ENCODE measurements at places on chromosomes 2 and 18.

- DNase-seq, result no peak
Observed at GRCh38 chr2:220181165-220181564, 553.7 kb downstream of the SLC4A3 start.

DNA sequence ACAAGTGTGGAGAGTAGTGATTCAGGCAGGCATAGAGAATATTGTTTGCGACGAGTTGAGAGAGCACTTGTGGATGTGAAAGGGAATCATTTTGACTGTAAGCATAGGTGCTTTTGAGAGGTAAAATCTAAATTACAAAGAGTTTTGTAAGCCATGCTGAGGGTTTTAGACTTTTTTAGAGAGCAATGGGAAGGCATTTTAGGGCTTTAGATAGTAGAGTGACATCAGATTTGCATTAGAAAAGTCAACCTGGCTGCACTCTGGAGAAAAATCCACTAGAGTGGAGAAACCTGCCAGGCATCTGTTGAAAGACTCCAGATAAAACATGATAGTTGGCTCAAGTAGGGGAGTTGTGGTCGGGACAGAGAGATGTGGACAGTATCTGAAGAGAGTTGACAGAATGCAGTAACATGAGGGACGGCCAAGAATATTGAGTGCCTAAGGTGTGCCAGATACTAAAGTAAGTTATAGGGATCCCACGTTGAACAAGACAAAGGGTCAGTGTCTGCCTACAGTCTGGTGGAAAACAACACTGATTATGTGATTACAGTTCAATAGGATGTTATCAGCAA lies 91.7 kb upstream of the MYO3B start:
- DNase-seq, result no peak

DNA sequence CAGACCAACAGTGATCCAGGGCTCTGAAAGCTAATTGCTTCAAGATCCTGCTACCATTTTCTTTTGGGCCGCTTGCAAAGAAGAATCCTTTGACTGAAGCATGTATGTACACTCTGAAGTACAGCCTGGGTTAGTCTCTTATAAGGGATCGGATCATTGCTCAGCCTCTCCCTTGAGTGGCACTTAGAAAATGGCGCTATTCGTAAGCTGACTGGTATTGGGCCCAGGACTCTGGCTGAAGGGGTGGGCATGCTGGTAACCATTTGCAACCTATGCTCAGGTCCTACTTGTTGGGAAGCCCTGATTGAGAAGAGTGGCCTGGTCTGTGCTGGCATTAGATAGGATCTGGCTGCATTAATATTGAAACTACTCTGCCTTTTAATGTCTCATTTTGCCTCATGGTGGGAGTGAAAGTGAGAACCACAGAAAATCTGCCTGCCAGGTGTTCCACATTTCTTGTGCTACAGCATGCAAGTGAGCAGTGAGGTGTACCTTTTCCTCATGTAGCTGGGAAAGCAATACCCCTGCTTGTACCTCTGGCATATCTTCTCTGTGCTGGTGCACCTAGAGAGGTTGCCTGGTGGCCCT lies 661 bp upstream of the MGAT5 start:
- DNase-seq, result no peak

- DNase-seq, result no peak
Observed at GRCh38 chr2:204108781-204109295, 172.3 kb downstream of the ICOS start.

- DNase-seq, result no peak
Observed at GRCh38 chr2:182883451-182883850, 17.0 kb upstream of the FRZB start.

- DNase-seq, result no peak
Observed at GRCh38 chr2:42045848-42046748, 1.7 kb upstream of the PKDCC start.

DNA sequence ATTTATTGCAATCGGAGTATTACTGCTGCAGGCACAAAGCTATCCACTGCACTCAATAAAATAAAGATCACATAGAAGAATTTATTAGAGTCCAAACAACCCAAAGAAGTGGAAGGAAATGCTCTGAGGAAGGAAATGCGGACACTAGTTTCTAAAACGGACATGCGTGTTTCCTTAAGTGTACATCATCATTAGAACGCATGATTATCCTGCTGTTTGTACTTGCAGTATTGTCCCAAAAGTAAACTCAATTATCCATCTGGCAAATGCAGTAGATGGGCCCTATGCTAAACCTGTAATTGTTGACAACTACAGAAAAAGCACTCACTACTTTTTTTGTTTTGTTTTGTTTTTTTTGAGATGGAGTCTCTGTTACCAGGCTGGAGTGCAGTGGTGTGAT lies 53.6 kb downstream of the PDK1 start:
- no peak for DNase-seq

DNA sequence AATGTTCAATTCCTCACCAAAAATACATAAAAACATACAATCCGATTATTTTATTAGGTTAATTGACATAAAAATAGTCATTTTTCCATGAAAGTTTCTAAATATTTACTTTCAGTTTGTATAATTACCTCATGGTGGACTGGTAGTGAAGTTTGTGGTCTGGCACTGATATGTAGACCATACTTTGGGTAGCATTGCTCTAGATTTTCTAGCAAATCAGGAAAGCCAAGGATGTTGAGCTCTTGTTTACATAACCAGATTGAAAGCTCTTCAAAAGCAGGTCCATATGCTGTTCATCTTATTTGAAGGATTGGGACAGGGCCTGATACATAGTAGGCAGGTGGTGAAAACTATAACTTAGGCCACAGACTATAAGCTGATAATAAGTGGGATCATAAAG lies 61.8 kb downstream of the COMMD1 start:
- DNase-seq, result no peak

- DNase-seq, result no peak
Observed at GRCh38 chr2:23620841-23621341, 235.9 kb downstream of the KLHL29 start.

DNA sequence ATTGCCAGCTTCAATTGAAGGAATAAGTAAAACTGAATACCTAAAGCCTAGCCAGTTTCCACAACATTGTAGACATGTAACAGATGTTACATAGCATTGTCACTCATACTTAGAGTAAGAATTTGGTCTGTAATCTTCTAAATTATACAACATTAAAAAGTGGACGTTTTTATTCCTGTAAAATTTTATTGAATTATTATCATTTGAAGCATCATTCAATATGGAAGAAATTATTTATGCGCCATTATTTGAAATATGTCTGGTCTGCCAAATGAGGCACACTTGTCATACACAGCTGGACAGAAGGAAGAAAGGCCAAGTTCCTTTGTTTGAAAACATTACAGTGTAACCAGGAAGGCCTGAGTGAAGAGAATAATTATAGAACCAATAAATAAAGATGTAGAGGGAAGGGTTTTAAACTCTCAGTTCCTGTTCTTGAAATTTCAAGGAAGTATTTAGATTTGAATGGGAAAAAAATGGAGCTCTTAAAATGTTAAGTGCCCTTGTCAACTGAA lies 575.5 kb downstream of the LRRTM4 start:
- DNase-seq, result no peak

GRCh38 chr2:3462493-3463104 lies 56.7 kb downstream of the ADI1 start:
- DNase-seq, result no peak

- no peak for DNase-seq
Observed at GRCh38 chr2:239292531-239292930, 108.3 kb downstream of the HDAC4 start.

DNA sequence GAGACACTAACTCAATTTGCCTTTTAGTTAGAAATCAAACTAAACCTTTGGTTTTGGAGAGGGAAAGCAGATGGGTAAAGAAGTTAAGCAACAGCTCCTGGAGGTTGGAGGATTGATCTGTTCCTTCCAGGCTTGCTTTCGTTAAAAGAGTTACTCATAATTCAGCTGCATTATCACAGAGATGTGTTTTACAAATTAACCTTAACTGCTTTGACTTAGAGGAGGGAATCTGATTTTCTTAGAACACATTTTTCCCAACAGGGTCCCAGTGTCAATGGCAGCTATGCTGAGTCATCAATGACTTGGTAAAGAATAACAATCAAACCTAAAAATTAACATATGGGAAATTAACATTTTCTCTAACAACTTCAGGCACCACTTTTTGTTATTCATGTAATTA lies 113.4 kb downstream of the COPS8 start:
- no peak for DNase-seq

- no peak for DNase-seq
Observed at GRCh38 chr2:102335871-102336366, 19.7 kb upstream of the IL18R1 start.

DNA sequence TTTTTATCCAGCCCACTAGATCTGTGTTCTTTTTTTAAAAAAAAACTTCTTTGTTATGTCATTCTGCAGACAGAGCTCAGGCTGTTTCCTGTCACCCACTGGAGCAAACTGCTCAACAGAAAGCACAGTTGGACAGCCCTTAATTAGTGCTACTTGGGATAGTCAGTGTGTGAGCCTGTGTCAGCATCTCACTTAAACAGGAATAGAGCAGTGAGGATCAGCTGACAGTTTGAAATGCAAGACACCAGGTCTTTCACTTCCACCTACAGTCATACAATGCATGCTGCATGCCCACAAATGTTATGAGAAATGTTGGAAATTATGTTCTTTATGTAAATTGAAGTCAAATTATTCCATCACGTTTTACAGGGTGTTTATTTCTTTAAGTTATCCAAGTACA lies 174.9 kb downstream of the NR4A2 start:
- DNase-seq, result no peak

DNA sequence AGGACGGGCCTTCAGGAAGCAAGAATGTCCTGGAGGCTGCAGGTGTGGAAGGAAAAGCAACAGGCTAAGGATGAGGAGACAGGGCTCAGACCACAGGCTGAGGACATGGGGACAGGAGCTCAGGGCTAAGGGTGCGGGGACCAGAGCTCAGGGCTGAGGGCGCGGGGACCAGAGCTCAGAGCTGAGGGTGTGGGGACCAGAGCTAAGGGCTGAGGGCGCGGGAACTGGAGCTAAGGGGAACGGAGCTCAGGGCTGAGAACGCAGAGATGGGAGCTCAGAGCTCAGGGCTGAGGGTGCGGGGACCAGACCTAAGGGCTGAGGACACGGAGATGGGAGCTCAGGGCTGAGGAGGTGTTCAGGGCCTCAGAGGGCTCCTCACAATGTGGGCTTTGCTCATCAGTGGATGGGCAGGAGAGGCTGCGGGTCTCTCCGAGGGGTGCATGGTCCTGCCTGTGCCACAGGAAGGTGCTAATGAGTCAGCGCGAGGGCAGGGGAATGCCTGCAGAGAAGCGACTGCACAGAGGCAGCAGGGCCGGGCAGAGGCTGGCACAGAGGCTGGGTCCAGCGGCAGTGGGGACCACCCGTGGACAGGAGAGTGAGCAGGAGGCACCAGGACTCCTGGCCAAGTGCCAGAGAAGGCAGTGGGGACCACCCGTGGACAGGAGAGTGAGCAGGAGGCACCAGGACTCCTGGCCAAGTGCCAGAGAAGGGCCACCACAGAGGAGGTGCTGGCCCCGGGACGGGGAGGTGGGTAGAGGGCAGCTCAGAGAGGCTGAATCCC lies 271.7 kb downstream of the TWIST2 start:
- DNase-seq, result no peak

DNA sequence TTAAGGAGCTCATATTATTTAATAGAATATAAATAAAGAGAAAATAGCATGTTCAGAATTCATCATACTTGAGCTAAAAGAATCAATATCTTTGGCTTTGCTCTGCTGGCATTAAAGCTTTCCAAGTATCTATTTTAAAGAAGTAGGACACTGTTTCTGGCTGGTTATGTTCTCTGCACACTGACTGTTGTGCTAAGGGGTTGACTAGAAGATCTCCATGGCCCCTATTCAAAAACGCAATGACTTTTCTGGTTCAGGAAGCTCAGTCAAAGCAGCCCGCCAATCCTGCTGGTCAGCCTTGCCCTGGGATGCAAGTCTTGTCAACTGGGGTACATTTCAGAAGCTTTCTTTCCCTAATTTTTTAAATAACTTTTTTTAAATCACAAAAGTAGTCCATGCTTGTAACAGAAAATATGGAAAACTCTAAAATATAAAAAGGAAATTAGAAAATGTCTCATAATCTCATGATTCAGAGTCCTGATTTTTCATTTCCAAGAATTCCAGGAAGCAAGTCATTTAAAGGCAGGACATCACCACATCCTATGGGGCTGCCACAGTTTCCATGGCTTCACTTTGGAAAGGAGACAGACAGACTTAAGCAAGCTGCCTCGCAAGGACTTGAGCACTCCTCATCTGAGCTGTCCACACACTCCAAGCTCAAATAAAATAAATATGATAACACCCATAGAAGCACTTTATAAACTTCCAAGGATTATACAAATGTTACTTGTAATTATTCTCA lies 195.1 kb downstream of the TXNL1 start:
- no peak for DNase-seq

- no peak for DNase-seq
Observed at GRCh38 chr2:109185338-109185737, 56.3 kb downstream of the SH3RF3 start.

- DNase-seq, result no peak
Observed at GRCh38 chr2:225171350-225171749, 129.1 kb upstream of the DOCK10 start.

DNA sequence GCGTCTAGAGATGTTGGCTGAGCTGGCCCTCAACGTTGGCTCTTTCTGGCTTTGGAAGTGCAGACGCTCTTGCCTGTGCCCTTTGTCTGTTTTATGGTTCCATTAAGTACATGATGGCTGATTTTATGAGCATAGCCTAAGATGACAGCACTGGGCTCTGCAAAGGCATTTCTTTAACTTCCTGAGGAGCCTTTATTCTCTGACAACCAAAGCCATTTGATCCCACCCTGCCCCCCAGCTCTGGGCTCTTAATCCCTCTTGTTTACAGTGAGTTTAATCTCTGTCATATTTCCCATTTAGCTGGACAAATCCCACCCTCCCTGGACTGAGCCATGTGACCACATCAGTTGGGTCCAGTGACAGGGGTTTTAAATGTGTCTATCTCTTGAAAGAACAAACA lies 195.9 kb downstream of the ACKR3 start:
- DNase-seq, result no peak

DNA sequence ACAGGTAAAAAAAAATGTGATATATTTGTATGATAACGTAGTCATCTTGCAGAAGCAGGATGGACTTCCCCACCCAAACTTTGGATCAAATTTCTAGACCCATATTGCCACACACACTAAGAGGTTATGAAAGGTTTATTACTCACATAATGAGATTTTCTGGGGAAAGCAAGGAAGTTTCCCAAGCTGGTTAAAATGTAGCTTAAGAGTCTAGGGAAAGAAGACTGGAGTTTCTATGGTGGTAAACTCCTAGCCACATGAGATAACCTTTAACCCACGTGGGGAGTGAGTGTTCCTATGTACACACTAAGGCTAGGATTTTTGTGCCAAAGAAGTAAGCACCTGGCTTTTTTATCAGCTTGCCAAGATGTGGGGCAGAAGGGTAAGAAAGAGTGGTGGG lies 335.7 kb upstream of the UBE2E3 start:
- DNase-seq, result no peak

GRCh38 chr2:134671513-134671912 lies 47.3 kb downstream of the TMEM163 start:
- DNase-seq, result no peak

- peak; percentile 11 for DNase-seq
Observed at GRCh38 chr2:95329891-95330793, 33.0 kb downstream of the KCNIP3 start.
